ENCODE measurements at places on chromosomes 6 and 20.

GRCh38 chr6:129686941-129687627, 22.9 kb downstream of the ARHGAP18 start:
- peak overlapping the region; percentile 69 for H3K27ac ChIP-seq
- peaks cover 65% of the 10 kb centered on the region for H3K4me1 ChIP-seq
- peak; percentile 55 for DNase-seq
- H3K27me3 ChIP-seq: no peaks in the 10 kb centered on the region
- peaks cover 4% of the 10 kb centered on the region for H3K36me3 ChIP-seq
- peak overlapping the region; percentile 60 for H3K4me3 ChIP-seq

DNA sequence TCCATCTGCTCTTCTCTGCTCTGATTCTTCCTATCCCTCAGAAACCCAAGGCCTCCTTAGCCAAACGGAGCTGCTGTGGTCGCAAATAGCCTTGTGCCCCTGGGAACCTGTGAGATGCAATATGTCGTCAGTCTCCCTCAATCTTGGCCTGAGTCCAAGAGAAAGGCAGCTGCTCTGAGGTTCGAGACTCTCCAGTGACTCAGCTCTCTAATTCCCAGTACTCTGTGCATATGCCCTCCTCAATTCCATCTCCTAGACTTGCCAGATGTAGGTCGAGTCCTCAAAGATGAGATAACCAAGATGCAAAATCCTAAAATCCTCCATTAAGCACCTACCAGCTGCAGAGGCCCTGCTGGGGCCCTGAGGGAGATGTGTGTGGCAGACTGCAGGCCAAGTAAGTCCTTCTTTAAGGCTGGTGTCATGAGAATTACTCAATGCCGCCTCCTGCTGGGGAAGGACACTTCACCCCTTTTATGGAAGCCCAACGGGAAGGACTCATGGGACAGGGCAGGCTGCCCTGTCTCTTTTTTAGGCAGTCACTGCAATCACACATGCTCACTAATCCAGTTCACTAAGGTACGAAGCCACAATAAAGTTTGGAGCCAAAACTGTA, 28.5 kb downstream of the C6orf15 start:
- peaks cover 15% of the 10 kb centered on the region for H3K4me1 ChIP-seq
- no peaks in the 10 kb centered on the region for H3K36me3 ChIP-seq
- H3K27me3 ChIP-seq: peaks cover 27% of the 10 kb centered on the region
- peak; percentile 17 for DNase-seq
- no peak overlapping the region for H3K27ac ChIP-seq

- peaks cover 7% of the 10 kb centered on the region for H3K27me3 ChIP-seq
- peak overlapping the region; percentile 31 for H3K27ac ChIP-seq
- no peak for DNase-seq
- peaks cover 43% of the 10 kb centered on the region for H3K4me1 ChIP-seq
Measured at GRCh38 chr6:27129095-27129815, 118.2 kb upstream of the PRSS16 start.

GRCh38 chr6:140253096-140253495, 878.6 kb upstream of the CITED2 start:
- H3K27ac ChIP-seq: no peak overlapping the region
- no peaks in the 10 kb centered on the region for H3K4me1 ChIP-seq
- no peaks in the 10 kb centered on the region for H3K36me3 ChIP-seq

GRCh38 chr20:55291261-55291660, 714.1 kb downstream of the CBLN4 start:
- H3K36me3 ChIP-seq: no peaks in the 10 kb centered on the region
- DNase-seq: no peak
- H3K4me3 ChIP-seq: no peak overlapping the region
- no peaks in the 10 kb centered on the region for H3K4me1 ChIP-seq
- no peak overlapping the region for H3K27ac ChIP-seq
- no peaks in the 10 kb centered on the region for H3K27me3 ChIP-seq

DNA sequence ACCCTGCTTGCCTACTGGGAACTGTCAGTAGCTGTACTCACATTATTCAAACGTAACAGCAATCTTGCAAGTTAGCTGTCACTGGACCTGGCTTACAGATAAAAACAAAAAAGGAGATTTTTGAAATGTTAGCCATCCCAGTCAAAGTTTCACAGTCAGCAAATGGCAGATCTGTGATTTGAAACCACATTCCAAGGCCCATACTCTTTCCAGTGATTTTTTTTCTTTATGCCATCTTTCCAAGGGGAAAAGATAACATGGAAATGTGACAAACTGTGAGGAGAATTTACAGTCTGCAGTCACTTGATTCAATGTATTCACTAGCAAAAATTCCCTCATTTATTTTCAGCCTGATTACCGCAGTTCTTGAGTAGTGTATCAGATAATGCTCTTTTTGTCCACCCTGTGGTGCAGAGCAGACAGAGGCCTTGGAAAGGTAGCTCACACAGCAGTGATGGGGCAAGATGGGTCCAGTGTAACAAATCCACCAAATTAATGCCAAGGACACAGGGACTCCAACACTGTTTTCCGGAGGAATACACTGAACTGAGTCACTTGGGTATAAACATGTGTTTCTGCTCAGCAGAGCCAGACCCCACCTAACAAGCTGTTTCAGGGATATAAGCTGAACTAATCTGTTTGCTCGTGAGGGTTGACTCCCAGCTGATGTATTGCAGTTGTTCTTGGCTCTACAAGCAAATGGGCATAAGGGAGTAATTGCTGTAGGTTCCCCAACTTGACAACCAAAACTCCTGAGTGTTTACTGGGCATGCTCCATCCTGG, 49.9 kb upstream of the ADGRF1 start:
- no peak overlapping the region for H3K27ac ChIP-seq
- no peaks in the 10 kb centered on the region for H3K27me3 ChIP-seq
- DNase-seq: no peak
- H3K4me1 ChIP-seq: no peaks in the 10 kb centered on the region
- no peaks in the 10 kb centered on the region for H3K36me3 ChIP-seq
- no peak overlapping the region for H3K4me3 ChIP-seq

All from T-helper 2 cell treated with Interferon-gamma antibody and Interleukin-4, amounts not matched to agents 5 μg/mL and 100 μg/mL, for 36 hours (primary cell).